Activated T-cell treated with anti-CD3 and anti-CD28 coated beads, Interleukin-2, amount 50 U/mL, for 1 hour (primary cell): ENCODE measurements at places on chromosomes 4 and X.
A peak's percentile ranks its signal among the peaks of the same experiment; 100 is the strongest.

DNA sequence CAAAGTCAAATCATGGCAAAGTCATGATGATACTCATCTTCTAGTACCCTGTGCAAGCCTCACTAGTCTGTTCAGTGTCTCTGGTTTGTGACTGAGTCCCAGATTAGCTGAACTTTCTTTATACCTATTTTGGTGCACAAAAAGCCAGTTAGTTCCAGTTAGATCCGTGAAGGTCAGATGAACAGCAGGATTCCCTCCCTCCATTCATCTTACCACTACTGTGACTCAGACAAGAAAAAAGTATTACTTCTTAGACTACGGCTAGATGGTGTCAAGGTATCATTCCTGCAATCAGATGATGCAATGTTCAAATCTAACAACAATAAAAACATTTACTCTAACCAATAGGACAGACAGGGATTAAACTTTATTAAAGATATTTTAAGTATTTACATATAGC lies 30.4 kb downstream of the ARHGEF6 start:
- DNase-seq = no peak

GRCh38 chr4:140044337-140044902 lies 109.6 kb downstream of the MAML3 start:
- no peak for DNase-seq

DNA sequence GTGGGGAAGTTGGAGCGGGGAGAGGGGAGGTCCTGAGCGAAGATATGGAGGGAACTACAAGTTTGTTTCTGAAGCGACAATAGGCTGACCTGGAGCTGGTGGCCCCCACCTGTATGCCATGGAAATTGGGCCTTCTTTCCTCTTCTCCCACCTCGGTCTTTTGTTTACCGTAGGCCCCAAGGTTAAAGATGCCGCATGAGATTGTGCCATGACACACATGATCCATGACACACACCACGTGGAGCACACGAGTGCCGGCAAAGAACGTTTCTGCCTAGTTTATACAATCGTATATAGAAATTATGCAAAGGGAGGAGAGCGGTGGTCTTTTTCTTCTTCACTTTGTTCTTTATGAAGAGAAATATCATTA lies 408 bp downstream of the TMEM33 start:
- DNase-seq = no peak

GRCh38 chrX:73562458-73562857 lies 539 bp upstream of the CHIC1 start:
- no peak for DNase-seq

- no peak for DNase-seq
Measured at GRCh38 chr4:176784816-176785215, 7.9 kb downstream of the VEGFC start.

GRCh38 chr4:104728380-104729122 lies 233.9 kb upstream of the CXXC4 start:
- no peak for DNase-seq

DNA sequence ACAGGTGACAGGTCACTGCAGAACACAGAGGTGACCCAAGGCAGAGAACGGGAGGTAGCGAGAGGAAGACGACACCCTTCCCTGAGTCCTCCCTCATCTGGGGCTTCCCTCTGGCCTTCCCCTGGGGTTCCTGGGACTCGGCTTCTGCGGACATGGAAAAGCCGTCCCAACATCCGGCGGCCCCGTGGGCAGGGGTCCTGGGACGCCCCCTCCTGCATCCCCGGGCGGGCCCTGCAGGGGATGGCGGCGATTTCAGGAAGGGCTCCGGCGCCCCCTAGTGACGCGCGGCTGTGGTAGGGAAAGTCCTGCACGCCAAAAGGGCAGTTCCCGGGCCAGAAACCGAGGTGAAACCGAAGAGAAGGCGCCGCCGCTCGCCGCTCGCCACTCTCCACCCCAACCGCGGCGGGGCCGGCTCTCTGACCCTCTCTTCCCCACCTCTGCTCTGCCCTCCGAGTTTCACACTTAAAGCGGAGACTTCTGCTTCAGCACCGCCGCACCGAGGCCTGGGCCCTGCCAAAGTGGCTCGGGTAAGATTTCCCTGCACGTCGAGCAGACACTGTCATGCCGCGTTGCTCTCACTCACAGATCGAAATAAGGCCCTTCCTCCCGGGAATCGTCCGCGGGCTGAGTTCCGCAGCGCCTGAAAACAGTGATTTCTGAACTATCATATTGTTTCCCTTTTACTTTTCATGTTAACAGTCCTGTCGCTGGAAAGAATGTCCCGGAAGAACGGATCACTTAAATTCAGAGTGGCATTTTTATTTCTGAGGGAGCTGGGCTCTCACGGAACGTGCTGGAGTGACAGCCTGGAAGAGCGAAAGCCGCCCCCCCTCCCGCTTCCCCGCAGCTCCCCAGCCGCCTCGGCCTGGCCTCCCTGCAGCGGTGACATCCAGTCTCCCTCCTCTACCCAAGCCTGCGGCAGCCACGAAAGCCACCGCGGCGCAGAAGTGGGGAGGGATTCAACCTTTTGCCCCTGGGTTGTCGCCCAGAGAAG lies 110.6 kb downstream of the DCTD start:
- peak; percentile 64 for DNase-seq

- DNase-seq = no peak
Measured at GRCh38 chr4:186719925-186720694, 3.5 kb downstream of the FAT1 start.

DNA sequence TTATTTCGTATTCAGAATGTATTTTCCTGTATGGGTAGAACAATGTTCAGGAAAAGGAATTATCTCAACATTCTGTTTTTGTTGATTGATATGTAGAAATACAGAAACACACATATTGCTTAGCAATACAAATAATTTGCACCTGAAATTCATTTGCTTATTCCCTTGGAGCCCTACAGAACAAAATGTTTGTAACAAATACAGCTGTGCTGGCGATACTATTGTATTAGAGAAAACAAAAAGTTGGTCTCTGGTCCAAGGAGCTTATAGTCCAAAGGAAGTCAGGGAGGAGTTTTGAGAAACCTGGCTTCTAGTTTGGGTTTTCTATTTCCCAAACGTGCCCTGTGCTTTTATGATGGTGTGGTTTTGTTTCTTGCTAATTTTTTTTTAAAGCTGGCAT lies 37.8 kb upstream of the CAPN6 start:
- no peak for DNase-seq

- DNase-seq = no peak
Measured at GRCh38 chr4:174260099-174260498, 23.4 kb downstream of the FBXO8 start.

DNA sequence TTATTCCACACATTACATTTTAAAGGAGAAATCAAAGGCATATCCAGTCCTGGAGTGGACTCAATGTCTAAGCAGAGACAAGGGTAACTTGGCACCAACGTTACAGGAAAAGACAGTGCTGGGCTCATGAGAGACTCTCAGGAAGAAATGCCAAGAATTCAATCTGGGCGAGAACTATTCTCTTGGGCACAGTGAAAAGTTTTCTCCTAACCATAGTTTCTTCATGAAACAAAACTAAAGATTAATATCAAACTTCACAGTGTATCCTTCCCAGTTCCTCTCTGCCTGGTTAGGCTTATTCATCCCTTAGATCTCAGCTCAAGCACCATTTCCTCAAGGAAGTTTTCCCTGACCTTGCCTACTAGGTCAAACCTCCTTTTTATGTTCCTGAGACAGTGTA lies 109.4 kb upstream of the TLL1 start:
- no peak for DNase-seq

DNA sequence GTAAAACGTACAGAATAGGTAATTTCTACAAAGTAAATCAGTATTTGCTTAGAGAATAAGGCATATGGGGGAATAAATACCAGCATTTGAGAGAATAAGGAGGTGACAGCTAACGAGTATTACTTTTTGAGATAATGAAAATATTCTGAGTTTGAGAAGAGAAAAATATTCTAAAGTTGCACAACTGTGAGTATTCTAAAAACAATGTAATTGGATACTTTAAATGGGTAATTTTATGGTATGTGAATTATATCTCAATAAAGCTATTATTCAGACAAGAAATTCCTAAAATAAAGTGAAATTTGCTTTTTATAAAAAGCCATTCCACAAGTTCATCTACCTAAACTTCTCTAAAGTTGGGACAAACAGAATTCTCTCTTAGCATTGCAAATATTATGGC lies 62.6 kb downstream of the PDGFC start:
- DNase-seq = no peak

DNA sequence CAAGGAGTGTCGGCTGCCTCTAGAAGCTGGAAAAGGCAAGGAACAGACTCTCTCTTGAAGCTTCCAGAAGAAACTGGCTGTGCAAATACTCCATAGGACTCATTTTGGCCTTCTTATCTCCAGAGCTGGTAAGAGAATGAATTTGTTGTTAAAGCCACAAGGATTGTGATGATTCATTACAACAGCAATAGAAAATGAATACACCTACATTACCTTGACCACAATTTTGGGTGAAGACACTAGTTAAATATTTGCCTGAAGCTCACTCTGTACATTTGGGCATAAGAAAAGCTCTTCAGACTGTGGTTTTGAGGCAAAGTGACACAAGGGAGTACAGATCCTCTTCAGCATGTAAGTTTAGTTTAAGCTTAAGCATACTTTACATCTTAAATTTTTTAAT lies 134.5 kb upstream of the TLL1 start:
- DNase-seq = no peak

DNA sequence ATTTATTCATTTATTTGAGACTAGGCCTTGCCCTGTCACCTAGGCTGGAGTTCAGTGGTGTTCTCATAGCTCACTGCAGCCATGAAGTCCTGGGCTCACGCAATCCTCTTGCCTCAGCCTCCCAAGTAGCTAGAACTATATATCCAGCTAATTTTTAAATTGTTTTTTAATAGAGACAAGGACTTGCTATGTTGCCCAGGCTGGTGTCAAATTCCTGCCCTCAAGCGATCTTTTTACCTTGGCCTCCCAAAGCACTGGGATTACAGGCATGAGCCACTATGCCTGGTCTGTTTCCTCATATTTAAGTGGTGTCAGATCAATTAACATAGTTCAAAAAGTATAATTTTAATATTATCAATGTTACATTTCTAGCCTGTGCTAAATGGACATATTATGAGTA lies 68.5 kb downstream of the AFF1 start:
- no peak for DNase-seq

- no peak for DNase-seq
Measured at GRCh38 chr4:76017056-76017686, 6.1 kb downstream of the CXCL10 start.

GRCh38 chr4:138796761-138797160 lies 218.8 kb upstream of the NOCT start:
- DNase-seq = no peak

DNA sequence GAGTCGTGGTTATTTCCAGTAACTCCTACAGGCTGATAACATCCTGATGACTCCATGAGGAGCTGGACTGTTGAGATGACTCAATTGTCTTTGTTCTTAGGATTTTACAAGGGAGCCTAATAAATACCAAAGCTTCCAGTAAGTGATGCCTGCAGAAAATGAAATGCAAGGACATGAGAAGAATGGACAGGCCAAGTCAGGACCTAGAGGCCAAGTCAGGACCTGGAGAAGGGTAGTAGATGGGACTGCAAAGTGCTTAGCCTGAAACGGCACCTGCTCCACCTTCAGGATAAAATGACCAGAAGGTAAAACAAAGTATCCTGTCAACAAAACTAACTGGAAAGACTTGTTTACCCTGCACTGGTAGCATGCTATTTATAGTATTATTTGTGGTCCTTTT lies 6.4 kb upstream of the SLC10A6 start:
- no peak for DNase-seq

DNA sequence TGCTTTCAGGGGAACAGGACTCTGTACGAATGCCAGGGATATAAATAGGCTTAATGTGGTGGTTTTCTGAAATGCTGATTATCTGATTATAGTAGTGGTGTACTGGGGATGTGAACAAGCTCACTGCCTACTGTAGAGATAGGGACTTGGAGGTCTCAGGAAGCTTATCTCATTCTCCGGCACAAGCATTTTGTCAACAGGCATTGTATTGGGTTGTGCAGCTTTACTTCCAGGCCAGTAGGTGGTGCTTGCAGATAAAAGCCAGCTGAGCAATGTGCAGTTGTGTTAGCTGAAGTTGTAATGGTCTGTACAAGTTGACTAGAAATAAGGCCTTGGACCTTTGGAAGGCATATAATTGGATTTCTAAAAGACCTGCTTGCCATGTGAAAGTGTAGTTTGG lies 49.5 kb upstream of the TMLHE start:
- no peak for DNase-seq

- DNase-seq = peak; percentile 69
Measured at GRCh38 chr4:2837904-2838496, 5.6 kb upstream of the ADD1 start.

GRCh38 chrX:69068301-69069085 lies 96.8 kb downstream of the PJA1 start:
- DNase-seq = no peak

DNA sequence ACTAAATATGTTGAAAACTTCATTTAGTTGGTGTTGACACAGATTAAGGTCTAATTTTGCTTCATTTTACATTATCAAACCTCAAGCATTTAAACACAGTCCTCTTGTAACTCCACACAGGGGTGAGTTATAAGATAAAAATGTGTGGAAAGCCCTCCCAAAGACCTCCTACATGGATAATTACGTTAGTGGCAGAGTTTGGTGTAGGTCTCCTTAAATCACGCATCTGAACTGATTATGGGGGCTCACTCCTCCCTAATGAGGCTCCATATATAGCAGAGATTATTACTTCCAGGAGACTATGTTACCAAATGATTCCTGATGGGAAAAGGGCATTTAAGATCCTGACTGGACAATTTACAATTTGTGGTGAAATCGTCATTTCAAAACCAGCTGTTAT lies 32.2 kb upstream of the VCX3B start:
- no peak for DNase-seq

DNA sequence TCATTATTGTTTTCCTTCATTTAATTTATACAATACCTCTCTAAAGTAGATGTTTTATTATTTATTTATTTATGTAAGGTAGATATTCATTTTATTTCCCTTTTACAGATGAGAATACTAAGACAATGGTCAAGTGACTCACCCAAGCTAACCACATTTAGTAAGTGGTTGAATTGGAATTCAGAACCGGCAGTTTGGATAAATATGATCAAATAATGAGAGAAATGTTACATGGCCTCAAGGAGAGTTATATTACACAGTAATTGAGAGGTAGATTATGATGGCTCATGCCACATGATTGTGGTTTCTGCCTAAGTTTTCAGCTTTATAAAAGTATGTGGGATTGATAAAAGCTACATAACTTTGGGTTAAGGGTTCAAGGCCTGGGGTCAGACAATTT lies 239.4 kb upstream of the BOD1L1 start:
- DNase-seq = no peak
